Hindlimb muscle (tissue), 1 donor: ENCODE measurements at places on chromosomes 3 and 15.

GRCh38 chr3:1252061-1252430 lies 159.2 kb downstream of the CNTN6 start:
- DNase-seq: no peak

- DNase-seq: no peak
Observed at GRCh38 chr3:169348929-169349621, 314.4 kb downstream of the MECOM start.

GRCh38 chr15:82139823-82140268 lies 94.0 kb upstream of the MEX3B start:
- DNase-seq: peak; percentile 42

DNA sequence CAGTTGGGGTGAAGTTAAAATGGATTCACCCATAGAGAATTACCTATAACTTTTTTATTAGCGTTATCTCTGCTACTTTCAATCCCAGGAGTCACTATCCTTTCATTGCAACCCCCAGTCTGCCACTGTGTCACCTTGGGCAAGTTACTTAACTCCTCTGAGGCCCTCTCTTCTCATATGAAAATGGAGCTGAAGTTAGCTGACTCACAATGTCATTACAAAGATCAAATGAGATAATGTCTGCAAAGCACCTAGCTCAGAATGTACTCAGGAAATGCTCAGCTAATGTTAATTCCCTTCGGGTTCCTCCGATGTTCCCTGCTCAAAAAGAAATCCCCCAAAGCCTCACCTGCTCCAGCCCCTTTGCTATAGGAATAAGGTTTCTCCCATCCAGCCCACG lies 50.0 kb downstream of the TRIM42 start:
- no peak for DNase-seq

DNA sequence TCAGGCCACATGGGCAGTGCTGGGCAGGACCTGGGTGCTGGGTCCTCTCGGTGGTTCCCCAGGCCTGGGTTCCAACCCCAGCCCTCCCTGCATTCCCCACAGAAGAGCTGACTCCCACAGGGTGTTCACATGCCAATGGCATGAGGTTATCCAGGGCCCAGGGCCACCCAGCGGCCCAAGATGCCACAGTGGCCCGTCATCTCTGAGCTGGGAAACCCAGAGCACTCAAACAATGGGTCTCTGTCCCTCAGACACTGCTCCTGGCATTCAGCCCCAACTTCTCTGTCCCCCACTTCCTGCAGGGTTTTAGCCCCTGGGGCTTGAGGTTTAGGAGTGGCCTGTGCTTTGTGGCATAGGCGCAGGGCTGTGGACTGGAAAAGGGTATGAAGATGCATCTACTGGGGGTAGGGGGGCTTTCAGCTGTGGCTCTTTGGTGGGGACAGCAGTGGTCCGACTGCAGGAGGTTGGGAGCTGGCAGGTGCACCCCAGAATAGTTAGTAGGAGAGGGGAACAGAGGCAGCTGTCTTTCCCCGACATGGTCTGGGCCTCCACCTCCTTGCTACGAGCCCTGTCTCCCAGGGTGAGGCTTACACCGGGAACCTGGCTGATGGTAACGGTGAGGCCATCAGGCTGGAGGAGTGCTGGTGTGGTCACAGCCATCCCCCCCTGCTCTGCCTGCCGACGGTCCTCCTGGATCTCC lies 1.7 kb downstream of the CCDC9B start:
- no peak for DNase-seq

DNA sequence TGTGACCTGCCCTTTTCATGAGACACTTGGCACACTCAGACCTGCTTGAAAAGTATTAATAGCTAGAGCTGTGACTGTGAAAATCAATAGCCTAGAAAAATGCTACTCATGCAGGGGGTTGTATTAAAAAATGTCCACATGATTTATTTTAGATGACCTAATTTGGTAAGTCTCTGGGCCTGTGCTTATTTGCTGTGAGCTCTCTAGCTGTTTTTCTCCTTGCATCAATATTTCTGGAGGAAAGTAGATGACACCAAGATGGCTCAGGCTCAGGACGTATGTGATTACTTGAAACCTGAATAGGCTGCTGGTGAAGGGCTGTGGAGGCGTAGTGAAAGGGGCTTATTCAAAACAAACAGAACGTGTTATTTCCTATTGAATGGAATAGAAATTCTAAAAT lies 29.5 kb downstream of the KCNAB1 start:
- no peak for DNase-seq

DNA sequence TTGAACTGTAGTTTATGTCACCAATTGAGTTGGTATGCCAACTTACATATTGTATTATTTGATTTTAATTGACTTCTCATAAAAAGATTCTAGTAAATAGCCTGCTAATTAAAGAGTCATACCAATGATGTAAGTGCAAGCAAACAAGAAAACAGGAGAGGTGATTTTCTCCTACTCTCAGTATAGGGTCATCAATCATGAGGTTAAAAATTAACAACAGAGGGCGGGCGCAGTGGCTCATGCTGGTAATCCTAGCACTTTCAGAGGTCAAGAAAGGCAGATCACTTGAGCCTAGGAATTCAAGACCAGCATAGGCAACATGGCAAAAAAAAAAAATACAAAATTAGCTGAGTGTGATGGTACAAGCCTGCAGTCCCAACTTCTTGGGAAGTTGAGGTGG lies 108.7 kb downstream of the MYO9A start:
- no peak for DNase-seq

DNA sequence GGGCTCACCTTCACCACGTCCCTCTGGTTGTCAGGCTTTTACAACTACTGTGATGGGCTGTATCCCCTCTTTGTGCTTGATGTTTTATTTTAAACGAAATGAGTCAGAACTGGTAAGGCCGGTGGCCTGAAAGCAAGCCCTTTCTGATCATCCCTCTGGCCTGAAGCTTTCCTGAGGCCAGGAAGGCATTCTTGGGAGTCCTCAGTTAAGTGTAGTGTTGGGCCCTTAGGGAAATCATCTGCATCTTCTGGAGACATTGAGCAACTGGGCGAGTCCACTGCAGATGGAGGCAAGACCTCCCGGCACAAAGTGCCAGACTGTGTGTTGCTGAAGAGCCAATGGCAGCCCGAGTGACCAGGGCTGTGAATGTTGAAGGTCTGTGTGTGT lies 33.0 kb upstream of the AMOTL2 start:
- no peak for DNase-seq

DNA sequence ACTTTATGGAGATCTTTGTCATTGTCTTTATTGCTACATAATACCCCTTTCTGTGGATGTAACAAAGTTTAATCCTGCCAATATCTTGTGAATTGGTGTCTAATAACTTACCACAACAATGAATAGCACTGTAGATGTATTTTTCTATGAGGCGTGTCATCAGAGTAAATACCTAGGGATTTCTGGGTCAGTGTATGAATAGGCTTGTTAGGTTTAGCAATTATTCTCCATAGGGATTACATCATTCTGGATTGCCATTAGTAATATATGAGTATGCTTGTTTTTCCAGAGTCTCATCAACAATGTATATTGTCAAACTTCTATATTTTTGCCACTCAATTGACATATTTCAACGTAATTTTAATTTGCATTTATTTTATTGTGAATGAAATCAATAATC lies 67.9 kb downstream of the UNC13C start:
- DNase-seq: no peak

- DNase-seq: peak; percentile 46
Observed at GRCh38 chr3:39809181-39809994, at the start of gene MYRIP. MYRIP (plus strand) TSS chr3:39809609; CDS start chr3:39900817, 91,208 bp downstream.

DNA sequence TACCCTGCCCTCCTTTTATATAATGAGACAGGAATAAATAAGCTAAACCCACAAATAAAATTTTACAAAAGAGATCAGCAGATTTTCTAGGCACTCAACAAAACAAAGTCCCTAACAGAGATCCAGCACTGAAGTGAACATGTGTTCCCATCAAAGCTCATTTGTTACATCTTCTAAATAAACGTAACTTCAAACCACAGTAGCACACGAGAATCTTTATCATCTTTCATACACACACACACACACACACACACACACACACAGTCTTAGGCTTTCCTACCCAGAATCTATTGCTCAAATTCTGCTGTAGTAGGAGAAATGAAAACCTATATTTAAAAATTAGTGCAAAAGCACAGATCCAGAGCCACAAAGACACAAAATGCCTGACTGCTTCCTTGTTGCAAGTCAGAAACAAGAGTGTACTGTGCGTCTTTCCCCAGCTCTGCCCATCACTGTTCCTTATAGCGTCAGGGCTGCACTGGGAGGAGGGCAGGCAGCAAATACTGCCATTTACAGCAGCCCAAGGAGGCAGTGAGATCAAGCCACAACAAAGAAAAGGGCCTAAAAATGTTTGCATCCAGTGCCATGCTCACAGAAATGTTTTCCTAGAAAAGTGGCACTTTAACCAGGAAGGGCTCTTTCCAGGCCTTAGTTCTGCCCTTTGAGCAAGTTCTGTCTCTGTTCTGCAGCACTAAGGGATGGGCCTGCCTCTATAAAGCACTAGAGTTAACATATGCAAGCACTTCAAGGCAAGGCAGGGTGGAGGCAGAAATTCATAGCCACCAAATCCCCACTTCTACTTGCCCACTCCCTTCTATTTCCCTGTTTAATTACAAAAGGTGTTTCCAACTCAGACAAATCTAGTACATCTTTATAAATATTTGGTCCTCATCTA lies 6.0 kb downstream of the IP6K1 start:
- DNase-seq: no peak

DNA sequence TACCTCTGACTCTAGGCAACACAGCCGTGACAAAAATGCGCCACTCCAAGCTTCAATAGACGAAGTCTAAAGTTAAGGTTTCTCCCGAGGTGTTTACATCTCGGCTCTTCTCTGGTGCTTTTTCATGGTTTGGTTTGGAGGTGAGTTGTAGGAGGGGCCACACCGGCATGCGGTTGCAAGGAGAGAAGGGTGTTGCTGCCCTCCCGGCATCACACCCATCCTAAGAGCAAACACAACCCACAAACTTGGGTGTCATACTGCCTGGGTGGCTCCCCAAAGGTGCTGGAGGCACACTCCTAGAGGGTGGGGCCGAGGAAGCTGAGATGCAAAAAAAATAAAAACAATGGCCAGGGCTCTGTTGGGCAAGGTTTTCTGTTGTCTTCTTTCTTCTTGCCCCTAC lies 225.2 kb upstream of the ICE2 start:
- DNase-seq: no peak

GRCh38 chr3:18027161-18027939 lies 284.9 kb upstream of the TBC1D5 start:
- no peak for DNase-seq

DNA sequence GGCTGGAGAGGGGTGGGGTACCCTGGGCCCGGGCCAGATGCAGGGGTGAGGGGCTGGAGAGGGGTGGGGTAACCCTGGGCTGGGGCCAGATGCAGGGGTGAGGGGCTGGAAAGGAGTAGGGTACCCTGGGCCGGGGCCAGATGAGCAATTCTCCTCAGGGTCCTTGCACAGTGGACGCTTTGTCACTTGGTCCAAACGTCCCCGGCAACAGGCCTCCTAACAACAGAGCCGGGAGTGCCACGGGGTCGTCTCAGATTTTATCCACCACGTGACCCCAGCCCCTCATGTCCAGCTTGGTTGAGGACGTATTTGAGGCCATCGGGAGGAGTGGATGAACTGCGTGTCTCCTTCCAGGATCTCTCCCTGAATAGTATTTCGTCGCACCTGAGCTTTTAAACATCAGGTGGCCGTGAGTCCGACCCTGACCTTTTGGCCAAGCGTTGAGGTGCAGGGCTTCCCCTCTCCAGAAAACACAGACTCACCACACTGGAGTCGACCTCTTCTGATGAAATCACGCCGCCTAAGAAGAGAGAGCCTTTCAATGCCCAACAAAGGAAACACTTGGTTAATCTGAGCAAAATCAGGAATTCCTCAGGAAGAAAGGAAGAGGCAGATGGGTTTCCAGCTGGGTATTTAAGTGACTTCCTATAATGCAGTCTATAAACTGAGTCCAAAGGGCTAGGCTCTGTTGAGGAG lies 12.8 kb upstream of the LRRC15 start:
- no peak for DNase-seq

DNA sequence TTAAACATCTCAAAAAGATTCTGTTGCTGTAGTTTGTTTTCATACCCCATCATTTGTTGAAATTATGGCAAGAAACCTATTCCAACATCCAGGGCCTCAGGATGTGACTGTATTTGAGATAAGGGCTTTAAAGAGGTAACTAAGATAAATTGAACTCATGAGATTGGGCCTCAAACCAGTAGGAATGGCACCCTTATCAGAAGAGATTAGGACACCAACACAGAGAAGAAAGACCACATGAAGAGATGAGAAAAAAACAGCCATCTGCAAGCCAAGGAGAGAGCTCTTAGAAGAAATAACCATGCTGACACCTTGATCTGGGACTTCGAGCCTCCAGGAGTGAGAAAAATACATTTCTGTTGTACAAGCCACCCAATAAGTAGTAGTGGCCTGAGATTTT lies 157.7 kb downstream of the CGGBP1 start:
- DNase-seq: no peak

GRCh38 chr3:72597756-72598195 lies 250.5 kb downstream of the SHQ1 start:
- no peak for DNase-seq

DNA sequence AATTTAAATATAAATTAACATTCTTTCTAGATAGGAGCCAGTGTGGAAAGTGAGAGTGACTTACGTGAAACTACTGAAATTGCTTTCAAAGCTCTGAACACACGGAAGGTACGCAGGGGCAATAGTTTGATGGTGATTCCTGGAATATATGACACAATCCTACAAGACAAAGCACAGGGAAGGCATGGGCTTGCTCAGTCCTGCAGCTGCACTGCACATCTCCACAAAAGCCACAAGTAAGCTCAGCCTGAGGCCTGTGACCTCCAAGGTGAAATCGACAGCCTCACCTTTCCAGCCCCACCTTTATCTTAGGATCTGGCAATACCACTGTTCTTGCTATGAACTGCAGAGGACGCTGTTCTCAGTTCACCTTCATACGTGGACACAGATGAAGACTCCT lies 109.3 kb upstream of the SCN10A start:
- DNase-seq: no peak

GRCh38 chr3:21839592-21839991 lies 88.6 kb upstream of the ZNF385D start:
- DNase-seq: peak; percentile 37

- DNase-seq: no peak
Observed at GRCh38 chr15:85742186-85742821, 52.4 kb downstream of the KLHL25 start.

GRCh38 chr3:21269882-21270281 lies 481.1 kb downstream of the ZNF385D start:
- no peak for DNase-seq

DNA sequence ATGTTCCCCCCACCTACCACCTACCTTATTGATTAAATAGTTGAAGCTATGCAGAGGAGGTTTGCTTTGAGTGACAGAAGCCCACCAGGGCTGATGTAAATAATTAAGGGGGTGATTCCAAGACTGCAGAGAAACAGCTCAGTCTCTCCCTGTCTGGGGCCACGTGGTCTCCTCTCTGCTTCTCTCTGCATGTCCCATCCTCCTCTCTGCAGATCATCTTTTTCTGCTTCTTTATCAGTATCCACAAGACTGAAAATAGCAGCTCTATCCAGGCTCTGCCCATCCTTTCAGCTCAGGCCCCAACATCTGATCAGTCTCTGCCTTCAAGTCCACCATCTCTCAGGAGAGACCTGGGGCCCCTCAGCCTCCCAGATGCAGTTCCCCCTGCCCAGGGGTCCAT lies 110.8 kb downstream of the ANP32A start:
- DNase-seq: no peak
